ENCODE measurements at places on chromosomes 12 and 14.
A peak's percentile ranks its signal among the peaks of the same experiment; 100 is the strongest.

- peak; percentile 37 for DNase-seq
Measured at GRCh38 chr12:34298971-34299801, 276.9 kb downstream of the ALG10 start.

DNA sequence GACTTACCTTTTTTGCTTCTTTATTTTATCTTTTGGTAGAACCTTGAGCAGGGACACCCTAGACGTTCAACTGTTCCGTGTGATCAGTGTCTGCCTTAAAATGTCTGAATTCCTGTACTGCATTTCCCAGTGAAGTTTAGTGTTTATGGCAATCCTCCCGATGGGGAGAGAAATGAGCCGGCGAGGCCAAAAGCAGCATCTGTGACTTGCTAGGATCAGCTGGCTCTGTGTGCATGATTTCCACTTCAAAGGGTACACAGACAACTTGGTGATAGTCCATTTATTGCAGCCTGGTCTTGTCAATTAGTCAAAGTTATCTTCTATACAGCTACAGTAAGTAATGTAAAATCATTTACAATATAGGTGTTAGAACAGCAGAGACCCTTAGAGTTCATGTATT is 768.5 kb downstream of the DIO2 start:
- DNase-seq = no peak

DNA sequence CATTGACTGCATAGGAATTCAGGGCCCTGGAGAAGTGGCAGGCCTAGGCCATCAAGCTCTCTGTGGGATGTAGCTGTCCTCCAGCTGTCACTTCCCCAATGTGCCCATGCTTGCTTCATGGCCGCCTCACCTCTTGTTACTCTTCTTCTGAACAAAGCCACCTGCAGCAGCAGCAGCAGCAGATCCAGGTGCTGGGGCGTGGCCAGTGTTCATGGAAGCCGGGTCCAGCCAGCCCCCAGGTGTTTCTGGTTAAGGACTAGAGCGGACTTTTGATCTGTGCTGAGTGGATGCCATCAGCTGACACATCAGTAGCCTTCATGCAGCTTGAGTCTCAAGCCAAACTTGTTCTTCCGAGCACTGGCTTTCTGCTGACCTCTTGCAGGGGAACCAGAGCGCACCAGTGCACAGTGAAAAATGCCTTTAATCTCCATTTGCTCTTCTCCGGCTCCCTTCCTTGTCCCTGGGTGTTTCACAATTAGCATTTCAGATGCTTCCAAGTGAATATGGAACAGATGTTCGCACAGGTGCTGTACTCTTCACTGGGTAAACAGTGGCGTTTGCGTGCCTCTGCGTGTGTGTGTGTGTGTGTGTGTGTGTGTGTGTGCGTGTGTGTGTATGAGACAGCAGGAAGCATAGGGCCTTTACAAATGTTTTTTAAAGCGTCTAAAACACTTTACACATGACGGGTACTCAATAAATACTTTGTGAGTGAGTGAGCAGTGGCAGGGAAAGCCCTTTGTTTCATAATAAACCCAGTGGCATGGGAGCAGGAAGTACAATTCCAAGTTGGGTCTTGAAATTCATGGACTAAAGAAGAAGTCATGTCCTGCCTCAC is 20.1 kb downstream of the TPCN1 start:
- DNase-seq = no peak

GRCh38 chr12:19639781-19640415 is 200.6 kb downstream of the AEBP2 start:
- no peak for DNase-seq

DNA sequence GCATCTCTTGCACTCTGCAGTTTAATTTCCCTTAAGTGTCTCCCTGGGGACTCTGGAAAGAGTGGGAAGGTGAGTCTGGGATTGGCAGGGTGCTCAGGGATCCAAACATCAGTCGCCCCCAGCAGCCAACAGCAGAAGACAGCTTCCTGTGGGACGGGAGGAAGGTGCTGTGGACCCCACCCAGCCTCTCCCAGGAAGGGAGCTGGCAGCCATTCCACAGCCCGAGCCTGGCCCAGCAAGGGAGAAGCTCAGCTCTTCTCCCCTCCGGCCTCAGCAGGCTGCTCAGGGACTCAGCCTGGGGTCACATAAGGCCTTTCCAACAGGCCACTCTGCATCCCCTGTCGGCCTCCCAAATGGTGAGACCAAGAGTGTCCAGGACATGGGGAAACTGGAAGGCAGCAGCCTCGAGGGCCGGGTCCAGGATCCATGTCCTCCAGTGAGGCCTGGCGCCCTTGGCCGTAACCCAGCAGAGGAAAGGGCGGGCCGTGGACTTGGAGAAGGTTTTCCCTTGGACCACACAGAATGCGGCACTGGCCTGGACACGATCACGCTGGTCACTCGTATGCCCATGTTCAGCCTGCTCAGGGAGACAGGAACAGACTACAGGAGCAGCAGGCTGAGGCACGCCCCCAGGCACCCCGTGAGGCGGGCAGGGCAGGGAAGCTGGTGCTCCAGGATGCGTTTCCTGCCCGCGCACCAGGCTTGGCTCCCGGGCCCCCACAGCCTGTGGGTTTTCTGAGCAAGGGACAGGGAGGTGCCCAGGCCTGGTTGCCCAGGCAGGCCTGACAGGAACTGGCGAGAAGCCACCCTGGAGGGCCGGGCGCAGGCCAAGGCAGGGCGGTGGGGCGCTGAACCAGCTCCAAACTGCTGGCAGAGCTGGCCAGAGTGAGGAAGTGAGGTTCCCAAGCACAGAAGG is 3.5 kb downstream of the XRCC3 start:
- peak; percentile 79 for DNase-seq

DNA sequence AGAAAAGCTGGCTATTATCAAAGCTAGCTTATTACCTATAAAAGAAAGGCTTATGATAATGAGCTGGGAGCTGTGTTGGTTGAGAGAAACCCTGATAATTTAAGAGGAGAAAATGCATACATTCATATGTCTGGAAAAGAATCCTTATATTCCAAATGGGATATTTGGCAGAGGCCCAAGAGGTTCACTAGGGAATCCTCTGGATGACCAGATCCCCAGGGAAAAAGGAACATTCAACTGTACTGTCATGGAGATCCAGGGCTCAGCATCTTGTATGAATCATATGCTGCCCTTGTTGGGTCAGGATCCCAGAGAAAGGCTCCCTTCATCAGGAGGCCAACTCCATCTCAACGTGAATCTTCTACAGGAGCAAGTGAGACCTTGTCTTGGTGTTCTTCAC is 16.6 kb upstream of the FBXO34 start:
- no peak for DNase-seq
